Osteoblast (primary cell): ENCODE measurements at places on chromosomes 2 and 18. TPM values are rescaled to one million over a fixed set of nuclear protein-coding genes. Genes with fewer than 3 reads are reported as not detected.

DNA sequence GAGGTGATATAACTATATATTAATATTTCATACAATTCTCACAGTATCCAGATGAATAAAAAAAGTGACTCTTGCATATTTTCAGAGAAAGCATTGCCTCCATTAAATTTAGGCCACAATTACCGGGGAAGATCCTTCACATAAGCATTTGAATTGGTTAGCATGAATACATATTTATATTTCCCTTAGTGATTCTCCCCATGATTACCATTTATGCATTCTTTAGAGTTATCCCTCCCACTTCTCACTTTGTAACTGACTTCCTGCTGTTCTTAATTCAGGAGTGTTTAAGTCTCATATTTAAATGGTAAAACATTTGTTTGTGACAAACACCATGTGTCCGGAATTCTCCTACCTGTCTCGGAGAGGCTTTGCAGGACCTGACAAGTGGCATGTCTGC, 523.4 kb downstream of the CCDC85A start:
- H3K36me3 ChIP-seq: no peaks in the 10 kb centered on the region
- no peak overlapping the region for H3K4me3 ChIP-seq
- no peak for DNase-seq
- no peaks in the 10 kb centered on the region for H3K4me1 ChIP-seq
- H3K27ac ChIP-seq: no peak overlapping the region
- no peaks in the 10 kb centered on the region for H3K27me3 ChIP-seq

- peak; percentile 51 for DNase-seq
- H3K36me3 ChIP-seq: no peaks in the 10 kb centered on the region
- no peak overlapping the region for H3K4me3 ChIP-seq
- no peaks in the 10 kb centered on the region for H3K27me3 ChIP-seq
Observed at GRCh38 chr18:3441290-3441689, 8.7 kb upstream of the TGIF1 start.

- H3K27me3 ChIP-seq: no peaks in the 10 kb centered on the region
- no peak overlapping the region for H3K4me3 ChIP-seq
- no peak for DNase-seq
- no peaks in the 10 kb centered on the region for H3K36me3 ChIP-seq
Observed at GRCh38 chr2:190173392-190173791, 110.9 kb upstream of the MSTN start.

DNA sequence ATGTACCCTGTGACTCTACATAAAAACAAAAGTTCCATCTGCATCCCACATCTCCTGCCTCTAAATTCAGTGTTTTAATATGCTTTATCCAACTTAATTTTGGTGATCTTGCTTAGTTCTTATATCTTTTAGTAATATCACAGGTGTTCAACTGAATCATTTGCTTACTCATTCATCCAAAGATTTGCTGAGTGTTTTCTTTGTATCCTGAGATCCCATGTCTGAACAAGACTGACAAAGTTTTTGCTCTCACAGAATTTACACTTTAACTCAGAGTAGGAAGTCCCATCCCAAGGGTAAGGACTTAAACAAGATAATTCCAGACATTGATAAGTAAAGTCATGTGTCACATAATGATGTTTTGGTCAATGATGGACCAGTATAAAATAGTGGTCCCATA, 87.0 kb downstream of the FSIP2 start:
- no peaks in the 10 kb centered on the region for H3K27me3 ChIP-seq
- no peak overlapping the region for H3K27ac ChIP-seq
- no peaks in the 10 kb centered on the region for H3K36me3 ChIP-seq
- H3K4me3 ChIP-seq: no peak overlapping the region
- DNase-seq: no peak

DNA sequence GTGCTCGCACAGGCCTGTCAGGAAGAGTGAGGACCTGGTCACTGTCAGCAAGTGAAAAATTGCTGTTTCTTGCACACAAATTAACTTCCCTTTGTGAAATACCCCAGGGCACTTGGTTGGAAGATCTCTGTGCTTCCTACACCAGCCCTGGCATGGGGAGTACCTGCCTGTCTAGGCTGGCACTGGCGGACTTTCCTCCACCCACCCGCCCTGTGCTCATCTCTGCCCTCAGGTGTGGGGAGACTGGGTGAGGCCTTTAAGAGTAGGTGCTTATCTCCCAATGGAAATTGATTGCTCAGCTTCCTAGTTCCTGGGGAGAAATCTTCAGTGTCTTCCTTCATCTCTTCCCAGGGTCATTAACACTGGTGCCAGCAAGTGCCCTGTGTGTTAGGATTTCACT, 42.1 kb downstream of the IMPA2 start:
- H3K36me3 ChIP-seq: no peaks in the 10 kb centered on the region
- H3K27me3 ChIP-seq: no peaks in the 10 kb centered on the region
- H3K27ac ChIP-seq: no peak overlapping the region
- no peak for DNase-seq
- no peak overlapping the region for H3K4me3 ChIP-seq

DNA sequence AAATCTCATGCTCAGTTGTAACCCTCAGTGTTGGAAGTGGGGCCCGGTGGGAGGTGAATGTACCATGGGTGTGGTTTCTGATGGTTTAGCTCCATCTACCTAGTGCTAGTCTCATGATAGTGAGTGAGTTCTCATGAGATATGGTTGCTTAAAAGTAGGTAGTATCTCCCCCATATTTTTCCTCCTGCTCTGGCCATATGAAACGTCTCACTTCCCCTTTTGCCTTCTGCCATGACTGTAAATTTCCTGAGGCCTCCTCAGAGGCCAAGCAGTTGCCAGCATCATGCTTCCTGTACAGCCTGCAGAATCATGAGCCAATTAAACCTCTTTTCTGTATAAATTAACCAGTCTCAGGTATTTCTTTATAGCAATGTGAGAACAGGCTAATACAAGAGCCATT, 62.8 kb upstream of the RNF152 start:
- no peaks in the 10 kb centered on the region for H3K27me3 ChIP-seq
- no peak overlapping the region for H3K27ac ChIP-seq

Gene DSG2
- 9.0 and 21.2 TPM in 2 replicates for total RNA-seq
